Non-pigmented ciliary epithelial cell (primary cell): ENCODE measurements at places on chromosomes 3 and 15.

- DNase-seq = no peak
Measured at GRCh38 chr3:102909904-102910303, 475.1 kb downstream of the ZPLD1 start.

DNA sequence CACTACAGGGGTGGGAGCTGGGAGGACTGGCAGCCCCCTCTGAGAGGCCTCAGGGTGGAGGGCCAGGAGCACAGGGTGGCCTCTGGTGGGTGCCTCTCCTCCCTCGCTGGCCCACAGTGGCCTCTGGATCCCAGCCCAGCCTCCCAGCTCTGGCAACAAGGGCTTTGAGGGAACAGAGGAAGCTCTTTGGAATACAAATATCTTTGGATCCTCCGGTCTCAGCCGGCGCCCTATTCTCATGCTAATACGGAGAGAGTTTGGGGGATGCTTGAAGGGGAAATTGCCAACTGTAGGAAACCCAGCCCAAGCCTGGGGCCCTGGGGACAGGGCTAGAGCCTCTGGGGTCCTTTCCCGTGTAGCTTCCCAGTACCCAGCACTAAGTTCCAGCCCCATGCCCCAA is 33.4 kb upstream of the INSYN1 start:
- no peak for DNase-seq

GRCh38 chr3:30486368-30486767 is 120.0 kb upstream of the TGFBR2 start:
- DNase-seq = no peak

DNA sequence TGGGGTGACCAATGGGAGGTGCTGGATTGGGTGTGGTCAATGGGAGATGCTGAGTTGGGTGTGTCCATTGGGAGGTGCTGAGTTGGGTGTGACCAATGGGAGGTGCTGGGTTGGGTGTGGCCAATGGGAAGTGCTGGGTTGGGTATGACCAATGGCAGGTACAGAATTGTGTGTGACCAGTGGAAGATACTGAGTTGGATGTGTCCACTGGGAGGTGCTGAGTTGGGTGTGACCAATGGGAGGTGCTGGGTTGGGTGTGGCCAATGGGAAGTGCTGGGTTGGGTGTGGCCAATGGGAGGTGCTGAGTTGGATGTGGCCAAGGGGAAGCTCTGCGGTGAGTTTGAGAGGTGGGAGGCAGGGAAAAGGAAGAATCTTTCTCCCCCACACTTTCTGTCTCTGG is 250.0 kb upstream of the PROK2 start:
- DNase-seq = no peak

- no peak for DNase-seq
Measured at GRCh38 chr15:77464129-77464865, 43.6 kb downstream of the HMG20A start.

DNA sequence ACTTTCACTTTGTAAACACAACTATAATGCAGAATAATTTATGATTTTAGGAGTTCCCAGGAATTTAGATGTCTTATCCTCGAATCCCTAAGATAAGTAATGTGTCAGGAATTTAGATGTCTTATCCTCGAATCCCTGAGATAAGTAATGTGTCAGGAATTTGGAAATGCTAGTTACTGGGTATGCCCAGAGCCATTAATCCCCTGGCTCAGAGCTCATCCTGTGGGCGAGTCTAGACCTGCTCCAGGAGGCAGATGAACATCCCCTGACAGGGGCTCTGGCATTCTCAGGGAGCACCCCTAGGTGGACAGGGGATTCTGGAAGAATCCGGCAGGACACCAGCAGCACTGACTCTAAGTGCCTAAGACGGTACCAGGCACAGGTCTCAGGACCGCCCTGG is 163.3 kb downstream of the ARRDC4 start:
- DNase-seq = no peak
